Activated T-cell treated with anti-CD3 and anti-CD28 coated beads for 48 hours (primary cell): ENCODE measurements at places on chromosomes 6 and 20.

- no peak for DNase-seq
Observed at GRCh38 chr6:8839626-8840025, 404.3 kb upstream of the SLC35B3 start.

- no peak for DNase-seq
Observed at GRCh38 chr6:360764-361373, 30.7 kb upstream of the IRF4 start.

DNA sequence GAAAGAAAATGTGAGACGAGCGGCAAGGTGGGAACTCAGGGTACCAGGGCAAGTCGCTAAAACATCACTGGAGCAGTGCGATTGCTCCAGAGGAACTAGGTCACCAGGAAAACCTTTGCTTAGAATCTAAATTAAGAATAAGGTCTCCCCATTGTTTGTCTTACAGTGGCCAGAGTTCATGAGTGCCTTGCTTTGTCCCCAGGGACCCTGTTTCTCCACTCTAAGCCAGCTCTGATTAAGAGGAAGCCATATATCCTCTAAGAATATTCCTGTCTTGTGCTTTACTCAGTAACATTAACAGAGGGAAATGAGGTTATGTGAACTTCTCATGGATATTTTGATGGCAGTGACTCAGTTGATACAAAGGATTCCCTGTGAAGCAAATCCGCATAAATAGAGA is 305.8 kb downstream of the CD83 start:
- no peak for DNase-seq

- no peak for DNase-seq
Observed at GRCh38 chr20:10318291-10319024, 99.8 kb downstream of the SNAP25 start.

GRCh38 chr20:31595654-31596411 is 9.3 kb upstream of the ID1 start:
- DNase-seq: no peak

GRCh38 chr6:85435851-85436250 is 14.0 kb upstream of the NT5E start:
- DNase-seq: no peak

DNA sequence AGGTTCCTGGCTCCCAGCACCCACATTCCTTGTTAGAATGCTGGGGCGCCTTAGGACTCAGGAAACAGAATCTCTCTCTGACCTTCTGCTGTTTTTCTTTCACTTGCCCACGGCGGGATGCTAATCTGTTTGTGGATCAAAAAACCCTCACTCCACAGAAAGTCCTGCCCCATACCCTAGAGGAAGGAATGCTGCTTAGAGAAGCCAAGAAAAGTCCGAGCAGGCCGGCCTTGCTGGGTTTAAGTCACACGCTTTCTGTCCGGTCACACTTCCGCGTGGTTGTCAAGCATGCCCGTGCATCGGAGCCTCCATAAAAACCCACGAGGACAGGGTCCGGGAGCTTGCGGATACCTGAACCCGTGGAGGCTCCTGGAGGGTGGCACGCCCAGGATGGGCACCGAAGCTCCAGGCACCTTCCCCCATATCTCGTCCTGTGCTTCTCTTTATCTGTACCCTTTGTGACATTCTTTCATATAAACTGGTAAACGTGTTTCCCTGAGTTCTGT is 223.1 kb downstream of the NRN1 start:
- no peak for DNase-seq

DNA sequence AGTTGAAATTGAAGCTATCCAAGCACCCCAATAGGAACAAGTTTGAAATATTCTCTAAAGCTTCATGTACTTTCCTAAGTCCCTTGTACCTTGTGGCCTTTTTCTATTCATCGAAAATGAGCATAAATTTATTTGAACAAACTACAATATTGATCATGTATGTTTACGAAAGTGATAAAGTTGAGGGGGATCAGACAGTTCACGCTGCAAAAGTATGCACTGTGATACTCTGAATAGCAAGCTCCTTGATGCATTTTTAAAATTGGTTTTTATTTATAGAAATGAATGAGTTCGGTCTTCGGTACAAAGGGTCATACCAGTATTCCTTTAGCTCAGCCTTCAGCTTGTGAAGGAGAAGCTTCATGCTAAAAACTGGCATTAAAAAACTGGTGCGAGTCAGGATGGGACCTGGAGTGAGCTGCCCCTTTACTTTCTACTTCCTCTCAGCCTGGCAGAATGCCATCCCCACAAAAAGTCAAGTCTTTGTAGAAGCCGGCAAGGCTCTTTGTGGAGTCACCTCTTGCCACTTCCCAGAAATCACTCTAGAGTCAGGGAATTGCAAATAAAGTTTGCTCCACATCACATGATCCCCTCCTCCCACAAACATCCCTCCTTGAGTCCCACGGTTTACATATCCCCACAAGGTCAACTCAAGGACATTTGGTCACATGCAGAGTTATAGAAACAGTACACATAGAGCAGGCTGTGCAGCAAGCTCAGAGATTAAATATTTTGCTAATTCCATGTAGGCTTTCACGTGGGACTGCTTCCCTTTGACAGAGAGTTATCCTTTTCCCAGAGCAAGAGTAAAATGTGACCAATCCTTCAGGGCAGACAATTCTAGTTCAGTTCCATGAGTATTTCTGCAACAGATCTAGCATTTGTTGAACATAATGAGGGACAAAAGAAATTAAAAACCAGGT is 34.6 kb upstream of the ADGRF1 start:
- DNase-seq: no peak
